AG08395 (cell line): ENCODE measurements at places on chromosomes 2 and 18.

GRCh38 chr2:100640431-100641124 is 77.8 kb downstream of the PDCL3 start:
- no peak for DNase-seq

DNA sequence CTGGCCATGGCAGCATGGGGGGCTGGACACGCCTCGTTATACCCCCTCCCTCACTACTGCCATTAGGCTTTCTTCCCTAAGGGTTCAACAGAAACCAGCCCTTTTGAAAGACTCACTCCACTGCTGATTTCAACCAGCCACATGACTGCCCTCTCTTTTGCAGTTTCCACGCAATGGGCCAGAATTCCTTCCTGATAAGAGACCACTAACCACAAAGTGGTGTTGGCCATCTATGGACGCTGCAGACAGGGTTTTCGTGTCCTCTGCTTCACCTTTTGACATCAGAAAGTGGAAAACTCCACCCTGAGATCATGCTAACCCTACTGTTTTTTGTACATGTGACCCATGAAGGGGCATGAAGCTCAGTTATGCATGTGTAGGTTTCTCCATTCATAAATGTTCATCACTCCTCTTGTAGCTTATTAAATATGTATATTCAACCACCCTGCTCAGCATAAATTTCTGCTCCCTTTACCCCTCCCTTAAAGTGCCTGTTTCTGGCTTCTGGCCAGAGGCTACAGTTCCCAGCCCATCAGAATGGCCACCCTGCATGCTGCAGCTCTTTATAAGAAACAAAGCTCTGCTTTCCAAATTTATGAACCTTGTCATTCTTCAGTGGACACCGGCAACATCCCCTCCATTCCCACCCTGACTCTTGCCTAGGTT is 106.6 kb upstream of the MSH6 start:
- no peak for DNase-seq

DNA sequence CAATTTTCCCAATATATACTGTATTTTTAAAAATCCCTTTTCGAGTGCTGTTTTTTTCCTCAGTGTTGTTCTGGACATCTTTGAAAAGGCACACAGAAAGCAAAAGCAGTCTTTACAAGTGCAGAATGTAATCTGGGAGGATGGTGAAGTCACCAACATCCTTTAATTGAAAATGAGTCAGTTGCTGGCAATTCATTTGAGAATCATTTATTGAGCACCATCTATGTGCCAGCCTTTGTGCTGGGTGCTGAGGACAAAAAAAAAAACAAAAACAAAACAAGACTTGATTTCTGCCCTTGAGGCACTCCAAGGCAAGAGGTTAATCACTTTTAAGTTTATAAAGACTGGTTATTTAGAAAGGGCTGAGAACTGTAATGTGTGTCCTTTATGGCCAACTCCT is 46.7 kb upstream of the ACVR1 start:
- no peak for DNase-seq

DNA sequence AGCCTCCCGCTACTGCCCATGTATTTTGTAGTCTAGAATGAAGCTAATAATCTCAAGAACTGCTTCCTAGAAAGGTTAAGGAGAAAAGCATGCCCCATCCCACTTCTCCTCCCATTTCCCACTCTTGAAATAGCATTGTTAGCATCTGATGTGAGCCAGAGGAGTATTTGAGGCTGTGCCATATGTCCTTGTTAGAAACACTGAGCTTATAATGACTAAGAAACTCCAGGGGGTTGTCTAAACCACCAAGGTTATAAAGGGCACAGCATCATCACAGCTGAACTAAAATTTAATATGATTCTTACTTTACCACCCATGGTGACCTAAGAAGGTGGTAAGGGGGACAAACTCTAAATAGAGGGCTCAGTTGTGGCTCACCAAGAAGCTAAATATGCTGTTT is 16.6 kb downstream of the TSPYL6 start:
- DNase-seq: peak; percentile 71

DNA sequence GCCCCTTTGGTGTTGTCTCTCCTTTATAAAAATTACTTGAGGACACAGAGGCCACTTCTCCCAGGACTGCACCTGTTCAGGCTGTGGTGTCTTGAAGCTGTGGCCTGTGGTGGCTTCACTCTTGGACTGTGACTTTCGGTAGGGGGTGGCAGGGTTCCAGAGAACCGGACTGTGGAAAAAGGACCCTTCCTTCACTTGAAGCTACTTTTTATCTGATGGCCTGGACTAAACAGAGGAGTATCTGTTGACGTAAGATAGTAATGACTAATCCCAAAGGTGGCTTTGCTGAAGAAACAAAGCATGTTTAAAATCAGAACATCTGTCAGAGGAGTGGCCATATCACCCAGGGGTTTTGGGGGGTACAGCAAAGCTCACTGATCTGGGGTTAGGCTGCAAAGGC is 60.8 kb downstream of the CENPO start:
- DNase-seq: no peak

- DNase-seq: no peak
Measured at GRCh38 chr2:43222475-43223309, 3.7 kb downstream of the ZFP36L2 start.

- DNase-seq: no peak
Measured at GRCh38 chr2:8518979-8519668, 162.7 kb upstream of the ID2 start.

DNA sequence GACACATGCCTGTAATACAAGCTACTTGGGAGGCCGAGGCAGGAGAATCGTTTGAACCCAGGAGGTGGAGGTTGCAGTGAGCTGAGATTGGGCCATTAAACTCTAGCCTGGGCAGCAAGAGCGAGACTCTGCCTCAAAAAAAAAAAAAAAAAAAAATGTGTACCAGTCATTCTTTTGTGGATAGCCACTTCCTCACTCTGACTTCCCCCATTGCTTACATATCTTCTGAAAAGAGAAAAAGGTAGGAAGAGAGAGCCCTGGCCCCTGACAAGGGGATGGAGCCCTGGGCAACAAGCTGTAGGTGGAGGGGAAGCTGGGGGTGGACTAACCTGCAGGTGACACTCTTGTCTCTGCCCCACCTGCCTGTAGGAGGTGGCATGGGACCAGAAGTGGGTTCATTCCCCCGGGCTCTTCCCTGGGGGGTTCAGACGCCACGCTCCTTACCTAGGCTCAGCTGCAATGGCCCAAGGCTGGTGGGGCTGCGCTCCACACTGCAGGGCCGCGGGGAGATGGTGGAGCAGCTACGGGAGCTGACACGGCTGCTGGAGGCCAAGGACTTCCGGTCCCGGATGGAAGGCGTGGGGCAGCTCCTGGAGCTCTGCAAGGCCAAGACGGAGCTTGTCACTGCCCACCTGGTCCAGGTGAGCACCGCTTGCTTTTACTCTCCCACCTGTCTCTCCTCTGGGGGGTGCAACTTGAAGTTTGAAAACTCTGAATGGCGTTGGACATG is 39.1 kb downstream of the PCARE start:
- no peak for DNase-seq

DNA sequence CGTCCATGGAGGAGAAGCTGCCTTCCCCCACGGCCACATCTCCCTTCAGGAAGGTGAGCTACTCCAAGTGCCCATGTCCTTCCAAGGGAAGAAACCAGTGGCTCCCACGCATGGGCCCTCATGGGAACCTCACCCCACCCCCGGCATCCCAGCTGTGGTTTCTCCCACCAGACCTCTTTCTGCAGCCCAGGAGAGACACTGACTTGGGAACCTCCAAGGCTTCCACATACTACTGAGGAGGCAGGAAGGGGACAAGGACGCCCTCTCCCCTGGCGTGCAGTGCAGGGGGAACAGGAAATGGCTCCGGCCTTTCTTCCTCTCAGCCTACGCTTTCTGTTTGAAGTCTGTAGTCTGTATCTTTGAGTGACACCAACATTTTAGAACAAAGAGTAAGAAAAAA is 104.5 kb upstream of the EPC2 start:
- no peak for DNase-seq

DNA sequence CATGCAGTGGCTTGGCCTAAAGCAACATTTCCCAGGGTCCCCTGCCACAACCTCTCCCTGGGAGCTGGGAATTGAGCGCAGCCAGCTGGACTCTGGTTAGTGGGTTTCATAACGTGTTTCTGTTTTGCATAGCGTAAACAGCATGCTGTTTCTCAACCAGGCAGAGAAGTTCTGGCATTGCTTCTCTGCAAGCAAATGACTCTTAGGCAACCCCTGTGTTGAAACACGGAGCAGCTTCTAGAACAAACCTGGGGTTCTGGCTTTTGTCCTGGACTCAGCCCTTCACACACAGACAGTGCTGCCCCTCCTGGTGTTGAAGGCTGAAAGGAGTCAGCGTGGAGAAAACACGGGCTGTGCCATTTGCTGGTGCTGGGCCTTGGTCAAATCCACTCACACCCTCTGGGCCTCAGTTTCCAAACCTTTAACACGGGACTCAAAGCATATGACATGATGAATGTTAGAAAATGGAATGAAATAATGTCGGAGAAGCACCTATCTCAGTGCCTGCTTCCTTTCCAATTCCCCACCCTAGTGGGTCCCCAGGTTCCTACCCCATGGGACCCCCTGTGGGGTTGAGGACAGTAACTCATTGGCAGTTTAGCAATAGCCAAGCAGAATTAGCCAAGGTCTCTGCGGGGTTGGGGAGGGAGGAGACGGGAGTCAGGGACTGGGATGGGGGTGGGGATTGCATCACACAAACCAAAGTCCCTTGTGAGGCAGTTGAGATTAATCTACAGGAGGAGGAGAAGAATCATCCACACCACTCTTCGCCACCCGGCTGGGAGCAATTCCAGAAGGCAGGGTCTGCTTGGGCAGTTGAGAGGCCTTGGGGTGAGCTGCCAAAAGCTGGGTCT is 30.2 kb upstream of the IL1R2 start:
- peak; percentile 91 for DNase-seq

DNA sequence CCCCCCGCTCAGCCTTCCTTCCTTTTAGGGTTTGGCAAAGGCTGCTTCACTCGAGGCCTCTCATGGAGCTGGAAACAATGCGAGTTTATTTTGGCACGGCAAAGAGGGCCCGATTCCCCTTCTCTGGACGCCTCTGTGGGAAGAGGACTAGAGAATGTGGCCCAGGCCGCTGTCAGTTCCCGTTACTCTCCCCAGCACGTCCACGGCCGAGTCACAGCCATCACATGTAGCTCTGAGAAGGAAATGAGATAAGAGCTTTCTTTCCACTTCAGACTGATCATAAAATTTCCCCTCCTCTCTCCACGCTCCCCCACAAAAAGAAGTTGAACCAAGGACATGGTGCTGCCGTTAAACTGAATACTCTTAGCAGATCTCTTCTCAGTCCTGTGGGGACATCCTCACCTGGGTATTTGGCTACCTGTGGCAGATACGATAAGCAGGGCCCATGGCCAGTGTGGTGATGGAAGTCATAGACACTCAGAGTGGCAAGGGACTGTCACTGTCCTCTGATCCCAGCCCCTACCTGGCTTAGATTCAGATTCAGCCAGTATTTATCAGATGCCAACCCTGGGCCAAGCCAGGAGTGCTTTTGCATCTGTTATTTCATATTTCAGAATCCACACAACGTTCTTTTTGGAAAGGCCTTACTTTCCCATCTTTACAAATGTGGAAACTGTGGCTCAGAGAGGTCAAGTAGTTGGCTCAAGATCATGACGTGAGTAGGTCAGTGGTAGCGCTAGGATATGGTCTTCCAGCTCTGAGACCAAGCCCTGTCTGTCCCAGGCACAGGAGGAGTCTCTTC is 101.2 kb downstream of the MCFD2 start:
- DNase-seq: peak; percentile 33

GRCh38 chr2:194363295-194363694 is 1293.7 kb upstream of the SLC39A10 start:
- no peak for DNase-seq

DNA sequence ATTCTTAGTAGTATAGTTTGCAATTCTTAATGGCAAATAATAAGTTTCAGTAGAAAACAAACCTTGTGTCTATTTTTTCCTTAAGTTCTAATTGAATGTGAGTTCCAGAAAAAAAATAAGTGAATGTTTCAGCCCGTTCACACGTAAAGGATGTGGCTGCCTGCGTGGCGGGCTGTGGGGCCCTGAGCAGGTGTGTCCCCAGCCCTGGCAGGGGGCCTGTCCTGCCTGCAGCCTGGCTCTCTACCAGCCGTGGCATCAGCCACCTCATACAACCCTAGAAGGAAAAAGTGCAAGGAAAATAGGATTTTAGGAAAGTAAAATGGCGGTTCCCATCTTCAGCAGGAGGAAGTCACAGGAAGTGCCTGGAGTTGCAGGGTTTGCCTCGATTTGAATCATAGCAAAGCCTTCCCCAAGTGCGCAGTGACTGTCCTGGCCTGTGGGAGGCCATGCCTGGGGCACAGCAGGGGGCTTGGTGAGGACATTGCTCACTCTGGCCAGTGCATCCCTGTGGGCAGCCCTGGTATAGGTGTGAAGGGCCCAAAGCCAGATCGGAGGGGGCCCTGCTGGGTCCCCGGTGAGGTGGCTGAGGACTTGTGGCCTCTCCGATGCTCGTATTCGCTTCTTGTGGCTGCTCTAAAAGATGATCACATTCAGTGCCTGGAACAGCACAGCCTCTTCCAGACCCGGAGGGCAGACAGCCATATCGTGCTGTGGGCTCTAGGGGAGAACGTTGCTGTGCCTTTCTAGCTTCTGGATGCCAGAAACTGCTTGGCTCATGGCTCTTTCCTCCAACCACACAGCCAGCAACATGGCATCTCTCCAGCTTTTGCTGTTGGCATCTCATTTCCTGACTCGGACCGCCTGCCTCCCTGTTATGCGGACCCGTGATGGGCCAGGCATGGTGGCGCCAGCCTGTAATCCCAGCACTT is 12.6 kb downstream of the DTYMK start:
- peak; percentile 44 for DNase-seq

GRCh38 chr18:21686282-21687105 is 18.1 kb downstream of the ABHD3 start:
- DNase-seq: no peak

GRCh38 chr2:172578054-172578453 is 22.2 kb downstream of the PDK1 start:
- DNase-seq: no peak

GRCh38 chr2:45820048-45820447 is 168.6 kb downstream of the PRKCE start:
- no peak for DNase-seq

DNA sequence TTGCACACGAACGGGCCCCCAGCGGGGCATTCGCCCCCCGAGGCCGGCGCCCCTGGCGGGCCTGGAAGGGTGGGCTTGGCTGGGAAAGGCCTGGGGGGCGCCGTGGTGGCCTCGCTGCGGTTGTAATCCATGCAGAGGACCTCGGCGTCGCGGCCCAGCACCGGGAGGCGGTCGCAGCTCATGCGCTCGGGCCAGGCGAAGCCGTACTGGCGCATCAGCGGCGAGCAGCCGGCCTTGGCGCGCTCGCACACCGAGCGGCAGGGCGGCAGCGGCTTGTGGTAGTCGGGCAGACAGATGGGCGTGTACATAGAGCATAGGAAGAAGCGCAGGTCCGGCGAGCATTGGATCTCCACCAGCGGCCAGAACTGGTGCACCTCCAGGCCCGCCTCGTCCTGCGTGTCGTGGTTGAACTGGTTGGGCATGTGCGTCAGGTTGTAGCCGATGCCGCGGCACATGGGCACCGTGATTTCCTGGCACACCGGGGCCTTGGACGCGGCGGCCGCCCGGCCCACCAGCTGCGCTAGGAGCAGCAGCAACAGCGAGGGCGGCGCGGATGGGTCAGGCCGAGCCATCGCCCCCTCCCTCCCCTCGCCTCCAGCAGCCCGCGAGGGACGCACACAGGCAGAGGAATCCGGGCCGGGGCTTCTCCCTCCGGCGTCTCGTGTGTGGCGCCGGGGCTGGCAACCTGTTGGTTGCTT is 1.4 kb downstream of the FZD5 start:
- DNase-seq: no peak
